ENCODE measurements at places on chromosomes 5 and 9. TPM values are rescaled to one million over a fixed set of nuclear protein-coding genes. Genes with fewer than 3 reads are reported as not detected.

The LECT2 gene
- total RNA-seq: not detected

The THOC3 gene
- 28.3 TPM for total RNA-seq

The BTNL8 gene
- not detected for total RNA-seq

The TERT gene
- total RNA-seq: not detected

The ANKH gene
- 18.1 TPM for total RNA-seq

The LHX3 gene
- total RNA-seq: not detected

The VCP gene
- 174 TPM for total RNA-seq

The PCDHB2 gene
- 3.4 TPM for total RNA-seq

The PCDHB15 gene
- 7.8 TPM for total RNA-seq

The AFF4 gene
- total RNA-seq: 89.8 TPM

The SLC22A4 gene
- 2.2 TPM for total RNA-seq

The PALM2AKAP2 gene
- total RNA-seq: 15.6 TPM

The MSANTD3 gene
- 19.1 TPM for total RNA-seq

The GRXCR2 gene
- not detected for total RNA-seq

The ADAM19 gene
- total RNA-seq: 49.8 TPM

The EPB41L4B gene
- 6.0 TPM for total RNA-seq

The SPATA31C1 gene
- 0.16 TPM for total RNA-seq

The CDC20B gene
- not detected for total RNA-seq

The NDUFB6 gene
- 45.5 TPM for total RNA-seq

The GABRA6 gene
- not detected for total RNA-seq

The HAVCR1 gene
- 0.90 TPM for total RNA-seq
